ENCODE measurements at places on chromosomes 16 and 17.
A peak's percentile ranks its signal among the peaks of the same experiment; 100 is the strongest.

DNA sequence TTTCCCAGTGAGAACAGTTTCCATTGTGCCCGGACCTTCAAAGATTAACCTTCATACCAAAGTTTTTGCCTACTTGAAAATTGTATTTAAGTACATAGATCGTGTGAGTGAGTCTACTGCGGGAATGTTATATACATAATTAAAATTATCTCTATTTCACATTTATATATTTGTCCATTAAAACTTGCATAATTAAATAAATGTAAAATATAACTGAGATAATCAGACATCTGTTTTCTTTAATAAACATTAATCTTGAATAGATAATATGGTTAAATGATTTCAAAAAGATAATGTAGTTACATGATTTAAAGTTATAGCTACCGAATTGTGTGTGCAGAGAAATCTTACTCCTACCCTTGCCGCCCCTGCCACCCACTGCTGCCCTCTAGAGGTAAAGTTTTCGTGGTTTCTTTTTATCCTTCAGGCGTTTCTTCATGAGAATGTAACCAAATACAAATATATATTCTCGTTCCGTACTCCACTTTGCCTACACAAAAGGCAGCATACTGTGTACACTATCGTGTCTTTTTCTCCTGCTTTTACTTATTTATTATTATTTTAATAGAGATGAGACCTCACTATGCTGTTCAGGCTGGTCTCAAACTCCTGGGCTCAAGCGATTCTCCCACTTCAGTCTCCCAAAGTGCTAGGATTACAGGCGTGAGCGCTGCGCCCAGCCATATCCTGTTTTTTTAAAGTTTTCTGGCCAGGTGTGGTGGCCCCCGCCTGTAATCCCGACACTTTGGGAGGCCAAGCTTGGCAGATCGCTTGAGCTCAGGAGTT, 35.6 kb downstream of the RPA1 start:
- DNase-seq: peak; percentile 7

DNA sequence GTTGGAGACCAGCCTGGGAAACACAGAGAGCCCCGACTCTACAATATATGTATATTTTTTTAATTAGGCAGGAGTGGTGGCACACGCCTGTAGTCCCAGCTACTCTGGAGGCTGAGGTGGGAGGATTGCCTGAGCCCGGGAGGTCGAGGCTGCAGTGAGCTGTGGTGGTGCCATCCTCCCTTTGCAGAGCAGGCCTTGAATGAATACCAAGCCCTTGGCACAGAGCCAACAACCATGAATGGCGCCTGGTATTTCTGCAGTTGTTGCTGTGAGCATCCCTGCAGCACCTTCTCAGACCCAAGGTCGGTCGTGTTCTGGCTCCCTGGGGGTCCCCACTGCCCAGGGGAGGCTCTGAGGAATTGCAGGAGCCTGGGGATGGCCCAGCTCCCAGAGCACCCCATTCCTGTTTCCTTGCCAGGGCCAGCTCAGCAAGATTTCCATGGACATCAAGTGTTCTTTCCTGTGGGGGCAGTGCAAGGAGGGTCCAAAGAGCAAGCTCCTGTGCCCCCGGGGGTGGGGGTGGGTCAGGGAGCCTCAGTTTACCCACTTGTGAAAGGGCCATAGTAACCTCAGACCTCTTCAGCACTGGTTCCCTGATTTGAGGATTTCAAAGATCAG, 25.6 kb upstream of the RMI2 start:
- DNase-seq: no peak

DNA sequence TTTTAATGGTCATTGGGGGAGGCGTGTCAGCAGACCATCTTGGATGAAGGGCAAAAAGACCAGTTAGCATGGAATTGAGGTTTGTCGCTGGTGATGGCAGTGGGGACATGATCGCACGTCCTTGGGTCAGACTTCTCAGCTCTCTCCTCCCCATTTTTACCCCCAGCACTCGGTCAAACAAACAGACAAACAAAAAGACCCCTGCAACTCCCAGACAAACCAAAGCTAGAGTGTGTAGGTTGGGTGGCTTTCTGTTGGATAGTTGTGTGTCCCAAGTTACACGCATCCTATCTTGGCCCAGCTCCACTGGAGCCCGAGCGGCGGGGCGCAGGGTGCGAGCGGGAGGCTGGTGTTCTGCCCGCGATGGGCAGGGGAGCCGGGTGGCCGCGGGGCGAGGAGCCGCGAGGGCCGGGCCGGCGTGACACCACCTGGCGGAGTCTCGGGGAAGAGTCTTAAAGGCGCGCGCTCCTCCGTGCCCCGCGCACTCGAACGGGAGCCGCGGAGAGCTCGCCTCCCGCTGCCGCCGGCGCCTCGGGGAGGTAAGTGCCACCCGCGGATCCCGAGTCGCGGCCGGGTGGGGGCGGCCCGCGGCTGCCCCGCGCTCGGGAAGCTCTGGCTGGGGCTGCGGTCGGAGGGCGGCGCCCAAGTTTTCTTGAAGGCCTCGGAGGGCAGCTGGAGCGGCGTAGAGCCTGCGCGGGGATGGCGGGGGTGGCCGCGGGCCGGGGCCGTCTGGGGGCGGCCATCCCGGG, 18.5 kb upstream of the NTN1 start:
- peak; percentile 33 for DNase-seq

DNA sequence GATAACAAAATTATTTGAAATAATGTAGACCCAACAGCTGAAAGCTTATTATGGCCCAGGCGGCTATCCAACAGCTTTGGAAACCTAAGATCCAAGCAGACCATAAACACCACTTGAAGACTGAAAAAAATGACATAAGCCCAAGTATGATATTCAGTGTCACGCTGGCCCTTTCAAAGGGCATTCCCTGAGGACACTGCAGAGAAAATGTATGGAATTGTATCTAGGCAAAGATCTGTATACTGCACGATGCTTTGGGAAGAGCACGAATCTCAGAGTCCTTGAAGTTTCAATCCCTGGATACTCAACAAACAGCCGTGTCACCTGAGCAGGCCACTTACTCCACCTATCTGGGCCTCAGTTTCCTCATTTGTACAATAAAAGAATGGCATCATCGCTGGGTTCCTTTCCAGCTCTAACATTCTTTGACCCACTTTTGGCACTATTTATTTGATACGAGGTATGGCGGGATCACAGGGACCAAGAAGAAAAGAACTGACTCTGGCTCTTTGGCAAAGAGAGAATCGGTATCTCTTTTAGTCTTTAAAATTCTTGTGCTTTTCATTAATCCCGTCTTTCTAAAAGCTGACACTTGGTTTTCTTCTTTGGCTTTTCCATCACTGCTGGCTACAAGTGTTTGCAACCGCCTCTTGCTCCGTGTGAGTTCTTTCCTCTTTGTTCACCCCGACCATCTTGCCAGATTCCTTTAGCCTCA, 1.2 kb downstream of the STAT5B start:
- peak; percentile 28 for DNase-seq

Data from muscle of back (tissue), 13 donors.